ENCODE measurements at places on chromosomes 1 and 21.
A peak's percentile ranks its signal among the peaks of the same experiment; 100 is the strongest.

DNA sequence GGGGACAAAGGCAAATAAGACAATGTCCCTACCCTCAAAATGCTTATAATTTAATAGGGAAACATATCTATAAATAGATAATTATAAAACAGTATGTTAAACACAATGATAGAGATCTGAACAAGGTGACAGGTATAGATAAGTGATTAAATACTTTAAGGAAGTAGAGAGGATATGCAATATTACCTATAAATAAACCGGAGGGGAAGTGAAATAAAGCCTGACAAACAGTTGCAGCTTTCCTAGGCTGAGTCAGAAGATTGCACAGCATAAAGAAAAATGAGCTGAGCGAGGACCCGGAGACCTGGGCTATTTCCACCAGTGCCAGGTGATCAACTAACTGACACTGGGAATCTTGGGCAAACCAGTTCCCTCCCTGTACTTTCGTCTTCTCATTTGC lies 11.5 kb upstream of the PSRC1 start:
- DNase-seq, result no peak

DNA sequence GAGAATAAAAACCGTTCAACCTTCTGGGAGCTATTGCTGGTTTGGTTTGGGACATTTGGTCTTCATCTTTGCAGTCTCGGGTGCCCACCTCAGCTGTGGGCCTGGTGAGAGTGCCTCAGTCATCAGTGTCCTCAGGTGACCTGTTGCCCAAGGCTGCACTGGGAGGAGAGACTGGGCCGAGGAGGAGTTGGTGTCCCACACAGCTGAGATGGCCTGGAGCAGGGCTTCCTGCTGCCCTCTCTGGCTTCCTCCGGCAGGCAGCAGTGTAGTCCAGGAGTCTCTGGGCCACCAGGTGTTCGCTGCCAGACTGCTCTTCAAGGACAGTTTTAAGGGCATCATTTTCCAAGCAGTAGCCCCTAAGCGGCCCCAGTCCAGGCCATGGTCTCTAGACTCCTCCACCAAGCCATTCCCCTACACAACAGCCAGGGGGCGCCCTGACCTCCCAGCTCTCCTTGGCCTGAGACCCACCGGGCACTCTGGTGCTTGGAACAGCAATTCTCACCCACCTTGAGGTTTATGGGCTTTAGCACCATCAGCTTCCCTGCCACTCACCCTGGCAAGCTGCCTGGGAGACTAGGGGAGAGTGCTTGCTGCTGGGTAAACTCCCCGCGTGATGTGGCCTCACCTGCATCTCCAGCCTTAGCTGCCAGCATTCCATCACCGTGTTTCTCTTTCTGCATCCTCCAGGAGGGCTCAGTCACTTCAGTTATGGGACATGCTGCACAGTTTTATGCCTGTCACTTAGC lies 9.1 kb upstream of the SYTL1 start:
- DNase-seq, result peak; percentile 82

DNA sequence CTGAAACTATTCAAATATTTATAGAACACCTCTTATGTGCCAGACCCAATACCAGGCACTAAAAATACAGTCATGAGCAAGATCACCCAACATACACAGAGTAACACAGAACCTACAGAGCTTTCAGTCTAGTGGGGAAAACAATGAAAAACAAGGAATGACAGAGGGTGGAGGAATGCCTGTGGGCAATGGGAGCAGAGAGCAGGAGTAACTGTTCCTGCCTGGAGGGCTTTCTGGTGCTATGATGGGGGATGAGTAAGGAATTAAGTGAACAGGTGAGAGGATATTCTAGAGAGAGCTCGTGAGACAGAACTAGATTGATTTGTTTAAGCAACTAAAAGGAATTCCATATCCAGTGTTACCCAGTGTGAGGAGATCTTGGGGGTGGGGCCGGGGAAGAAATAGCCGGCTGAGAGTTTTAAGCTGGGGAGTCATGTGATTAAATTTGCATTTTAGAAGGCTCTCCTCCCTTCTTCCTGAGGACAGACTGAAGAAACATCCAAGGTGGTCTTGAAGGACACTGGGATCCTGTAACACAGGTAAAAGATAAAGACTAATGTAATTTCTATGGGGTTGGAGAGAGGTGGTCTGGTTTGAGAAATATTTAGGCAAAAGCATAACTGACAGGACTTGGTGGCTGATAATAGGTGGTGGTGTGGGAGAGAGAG lies 2.1 kb upstream of the CD53 start:
- no peak for DNase-seq

DNA sequence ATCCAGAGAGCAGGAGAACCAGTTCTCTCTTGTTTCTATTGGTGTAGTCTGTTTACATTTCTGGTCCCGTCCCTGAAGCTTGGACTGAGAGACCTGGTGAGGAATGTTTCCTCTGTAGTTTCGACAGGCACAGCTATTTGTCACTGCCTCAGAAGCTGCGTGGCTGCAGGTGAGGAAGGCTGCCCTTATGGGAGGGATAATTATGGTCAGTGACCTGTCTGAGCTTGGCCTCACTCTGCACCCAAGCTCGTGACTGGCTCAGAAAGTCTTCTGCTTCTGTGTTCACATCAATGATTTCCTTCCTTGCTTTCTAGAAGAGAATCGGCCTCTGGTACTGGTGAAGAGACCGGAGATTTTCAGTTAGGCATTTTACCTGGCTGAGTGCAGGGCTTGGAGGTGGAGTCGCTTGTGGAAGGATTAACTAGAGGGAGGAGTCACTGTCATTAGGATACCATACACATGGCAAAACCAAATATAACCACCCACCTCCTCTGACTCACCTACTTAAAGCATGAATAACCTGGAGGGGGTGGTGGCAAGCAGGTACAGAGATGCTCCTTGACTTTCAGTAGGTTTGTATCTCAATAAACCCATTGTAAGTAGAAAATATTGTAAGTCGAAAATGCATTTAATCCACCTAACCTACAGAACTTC lies 19.9 kb upstream of the WDR26 start:
- DNase-seq, result no peak

- no peak for DNase-seq
These were observed 7.0 kb upstream of the CCT8 start for GRCh38 chr21:29080454-29080941.

GRCh38 chr1:245444147-245444828 lies 289.5 kb downstream of the KIF26B start:
- DNase-seq, result no peak

DNA sequence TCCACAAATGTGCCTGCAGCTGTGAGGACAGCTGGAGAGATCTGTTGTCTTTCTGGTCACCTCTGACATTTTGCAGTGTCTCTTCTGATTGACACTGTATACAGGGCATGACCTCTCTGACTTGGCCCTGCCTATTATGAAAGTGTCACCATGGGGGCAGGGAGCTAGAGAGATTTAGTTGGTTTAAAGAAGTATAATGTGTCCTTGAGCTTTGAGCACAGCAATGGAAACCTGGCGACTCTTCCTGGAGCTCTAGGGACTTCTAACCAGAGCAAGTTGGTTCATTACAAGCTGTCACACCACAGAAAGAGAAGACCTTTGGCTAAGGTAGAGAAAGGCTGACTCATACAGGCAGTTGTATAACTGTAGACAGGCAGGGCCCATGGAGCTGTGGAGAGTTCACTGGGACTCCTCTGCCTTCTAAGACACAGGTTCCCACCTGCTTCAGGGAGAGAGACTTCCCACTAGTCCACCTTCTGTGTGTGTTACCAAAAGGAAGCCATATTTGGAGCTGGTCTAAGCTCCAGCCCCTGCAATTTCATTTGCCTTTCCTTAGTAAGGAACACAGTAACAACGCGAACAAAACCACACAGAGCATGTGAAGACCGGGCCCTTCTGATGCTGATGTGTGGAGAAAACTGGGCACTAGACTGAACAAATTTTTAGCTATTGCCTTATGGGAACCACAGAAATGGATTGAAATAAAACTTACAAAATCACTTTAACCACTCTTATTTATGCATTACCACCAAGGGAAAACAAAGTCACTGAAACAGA lies 90.5 kb upstream of the ADAR start:
- DNase-seq, result no peak

- no peak for DNase-seq
These were observed 5.2 kb downstream of the LRRC7 start for GRCh38 chr1:69572921-69573320.

DNA sequence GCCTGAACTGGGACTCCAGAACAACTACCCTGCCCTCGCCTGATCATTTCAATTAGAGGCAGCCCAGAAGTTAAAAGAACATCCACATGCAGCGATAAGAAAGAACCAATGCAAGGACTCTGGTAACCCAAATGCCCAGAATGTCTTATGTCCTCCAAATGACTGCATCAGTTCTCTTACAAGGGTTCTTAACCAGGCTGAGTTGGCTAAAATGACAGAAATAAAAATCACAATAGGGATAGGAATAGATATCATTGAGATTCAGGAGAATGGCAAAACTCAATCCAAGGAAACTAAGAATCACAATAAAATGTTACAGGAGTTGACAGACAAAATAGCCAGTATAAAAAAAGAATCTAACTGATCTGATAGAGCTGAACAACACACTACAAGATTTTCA lies 80.1 kb upstream of the PTGFR start:
- DNase-seq, result no peak

GRCh38 chr1:18419113-18419844 lies 61.5 kb upstream of the KLHDC7A start:
- no peak for DNase-seq

- no peak for DNase-seq
These were observed 58.0 kb upstream of the IFNAR2 start for GRCh38 chr21:33171616-33172169.

DNA sequence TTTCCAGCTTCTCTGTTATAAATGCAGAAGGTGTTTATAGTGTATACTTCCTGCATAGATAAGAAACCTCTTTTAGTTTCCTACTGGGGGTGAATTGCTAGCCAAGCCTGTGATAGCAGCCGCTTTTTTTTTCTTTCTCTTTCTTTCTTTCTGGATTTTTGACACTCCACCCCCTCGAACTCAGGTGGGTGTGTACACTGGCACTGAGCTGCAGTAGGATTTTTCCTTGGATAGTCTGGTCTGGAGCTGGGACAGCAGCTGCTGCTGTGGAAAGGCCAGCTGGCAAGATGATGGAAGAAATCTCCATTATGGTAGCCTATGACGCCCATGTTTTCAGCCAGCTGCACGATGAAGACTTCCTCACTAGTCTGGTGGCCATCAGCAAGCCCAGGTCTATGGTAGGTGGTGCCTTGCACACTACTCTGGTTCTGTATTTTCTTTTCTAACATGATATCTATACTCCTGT lies 122.5 kb upstream of the CACYBP start:
- DNase-seq, result peak; percentile 47

- DNase-seq, result no peak
These were observed 8.3 kb downstream of the IL24 start for GRCh38 chr1:206905295-206906164.

- DNase-seq, result no peak
These were observed 24.4 kb downstream of the CRYAA start for GRCh38 chr21:43193088-43193650.

- no peak for DNase-seq
These were observed 19.8 kb upstream of the BOLA1 start for GRCh38 chr1:149879556-149879955.

GRCh38 chr1:1287288-1288110 lies 7.3 kb downstream of the SCNN1D start:
- DNase-seq, result no peak

- no peak for DNase-seq
These were observed 6.9 kb upstream of the PIGR start for GRCh38 chr1:206953126-206953525.

DNA sequence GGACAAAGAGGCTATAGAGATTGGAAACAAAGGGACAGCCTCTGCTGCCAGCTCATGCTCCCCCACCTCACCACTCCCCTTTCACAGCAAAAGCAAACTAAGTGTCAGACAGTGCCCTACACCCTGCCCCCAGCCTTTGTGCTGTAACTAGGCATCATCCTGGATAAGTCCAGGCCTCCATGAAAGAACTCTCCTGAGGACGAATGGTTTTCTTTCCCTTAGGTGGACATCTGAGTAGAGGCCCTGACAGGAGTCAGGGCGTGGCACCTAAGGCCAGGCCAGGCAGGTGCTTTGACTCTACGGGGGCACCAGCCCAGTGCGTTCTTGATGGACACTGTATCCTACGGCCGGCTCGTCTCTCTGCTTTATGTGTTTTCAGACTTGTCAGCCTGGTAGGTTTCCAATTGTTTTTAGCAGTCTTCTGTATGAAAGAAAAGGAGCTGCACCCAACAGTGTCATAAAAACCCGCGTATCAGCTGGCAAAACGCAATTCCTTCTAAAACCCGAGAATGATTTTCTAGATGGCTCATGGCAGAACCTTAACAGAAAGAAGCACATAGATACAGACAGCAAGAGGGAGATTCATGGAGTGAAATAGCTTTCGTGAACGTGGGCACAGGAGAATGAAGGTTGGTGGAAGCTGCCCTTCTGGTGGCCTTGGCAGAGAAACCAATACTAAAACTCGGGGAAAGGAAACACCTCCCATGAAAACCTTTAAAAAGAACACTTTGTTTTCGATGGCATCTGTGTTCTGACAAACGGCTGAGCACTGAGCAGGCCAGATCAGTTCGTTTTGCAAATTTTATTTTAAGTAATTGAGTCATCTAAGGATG lies 51.7 kb upstream of the AJAP1 start:
- DNase-seq, result no peak

DNA sequence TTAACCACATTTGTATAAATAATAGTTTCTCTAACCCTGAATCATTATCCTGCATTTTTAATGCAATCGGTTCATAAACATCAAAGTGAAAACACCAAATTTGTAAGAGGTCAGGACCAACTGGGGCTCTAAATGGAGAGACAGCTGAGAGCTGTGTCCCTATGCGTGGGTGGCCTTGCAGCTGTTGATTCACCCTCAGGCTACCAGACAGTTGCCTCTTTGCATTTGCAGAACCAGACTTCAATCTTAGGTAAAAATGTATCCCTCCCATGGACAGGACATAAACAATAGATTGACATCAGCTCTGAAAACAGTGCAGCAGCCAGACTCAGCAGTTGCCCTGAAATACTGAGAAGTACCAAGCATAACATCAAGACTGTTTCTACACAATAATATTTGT lies 8.8 kb upstream of the TGFB2 start:
- DNase-seq, result no peak

DNA sequence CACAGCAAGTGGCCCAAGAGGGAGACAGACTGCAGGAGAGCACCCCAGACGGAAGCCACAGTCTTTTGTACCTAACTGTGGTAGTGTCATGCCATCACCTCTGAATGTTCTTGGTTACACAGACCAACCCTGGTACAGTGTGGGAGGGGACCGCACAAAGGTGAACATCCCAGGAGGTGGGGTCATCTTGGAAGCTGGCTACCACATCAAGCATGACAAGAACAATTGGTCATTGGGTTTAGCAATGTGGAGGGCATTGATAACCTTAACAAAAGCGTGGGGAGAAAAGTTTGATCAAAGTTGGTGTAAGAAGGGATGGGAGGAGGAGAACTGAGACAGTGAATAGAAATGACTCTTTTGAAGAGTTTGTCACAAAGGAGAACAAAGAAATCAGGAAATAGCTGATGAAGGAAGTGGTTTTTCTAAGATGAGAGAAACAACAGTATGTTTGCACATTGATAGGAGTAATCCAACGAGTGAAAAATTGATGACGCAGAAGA lies 87.1 kb upstream of the CACNA1E start:
- no peak for DNase-seq

DNA sequence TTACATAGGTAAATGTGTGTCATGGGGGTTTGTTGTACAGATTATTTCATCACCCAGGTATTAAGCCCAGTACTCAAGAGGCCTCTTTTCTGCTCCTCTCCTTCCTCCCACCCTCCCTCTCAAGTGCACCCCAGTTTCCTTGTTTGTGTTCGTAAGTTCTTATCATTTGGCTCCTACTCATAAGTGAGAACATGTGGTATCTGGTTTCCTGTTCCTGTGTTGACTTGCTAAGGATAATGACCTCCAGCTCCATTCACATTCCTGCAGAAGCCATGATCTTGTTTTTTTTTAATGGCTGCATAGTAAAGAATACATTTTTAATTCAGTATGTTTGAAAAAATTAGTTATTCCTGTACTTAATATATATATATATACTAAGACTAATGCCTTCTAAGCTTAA lies 107.7 kb downstream of the CLDN17 start:
- DNase-seq, result no peak

All from posterior cingulate gyrus (tissue), 11 donors.